ENCODE measurements at places on chromosomes 13 and 19. TPM values are rescaled to one million over a fixed set of nuclear protein-coding genes. Genes with fewer than 3 reads are reported as not detected.

GRCh38 chr19:1019980-1020867 is 699 bp downstream of the TMEM259 start:
- DNase-seq, result no peak

DNA sequence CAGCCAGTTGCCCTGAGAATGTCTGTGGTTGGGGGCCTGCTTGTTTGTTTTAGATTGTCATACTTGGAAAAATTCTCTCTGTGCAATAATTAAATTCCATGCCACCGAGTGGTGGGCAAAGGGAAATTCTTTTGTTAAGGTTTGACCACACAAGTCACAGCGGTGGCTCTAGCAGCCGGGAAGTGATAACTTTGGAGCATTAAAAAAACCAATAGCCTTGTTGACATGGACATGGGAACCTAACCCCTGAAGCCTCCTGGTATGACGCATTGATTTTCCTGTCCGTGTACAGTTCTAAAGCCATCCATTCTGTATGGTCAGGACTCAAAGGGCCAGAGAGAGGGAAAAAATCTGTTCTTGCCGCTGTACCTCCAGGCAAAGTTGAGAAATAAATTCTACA is 384.9 kb upstream of the ZNF507 start:
- DNase-seq, result no peak

- no peak for DNase-seq
Measured at GRCh38 chr13:53012707-53013106, 15.9 kb upstream of the OLFM4 start.

The GAS6 gene
- total RNA-seq, result 127 TPM

DNA sequence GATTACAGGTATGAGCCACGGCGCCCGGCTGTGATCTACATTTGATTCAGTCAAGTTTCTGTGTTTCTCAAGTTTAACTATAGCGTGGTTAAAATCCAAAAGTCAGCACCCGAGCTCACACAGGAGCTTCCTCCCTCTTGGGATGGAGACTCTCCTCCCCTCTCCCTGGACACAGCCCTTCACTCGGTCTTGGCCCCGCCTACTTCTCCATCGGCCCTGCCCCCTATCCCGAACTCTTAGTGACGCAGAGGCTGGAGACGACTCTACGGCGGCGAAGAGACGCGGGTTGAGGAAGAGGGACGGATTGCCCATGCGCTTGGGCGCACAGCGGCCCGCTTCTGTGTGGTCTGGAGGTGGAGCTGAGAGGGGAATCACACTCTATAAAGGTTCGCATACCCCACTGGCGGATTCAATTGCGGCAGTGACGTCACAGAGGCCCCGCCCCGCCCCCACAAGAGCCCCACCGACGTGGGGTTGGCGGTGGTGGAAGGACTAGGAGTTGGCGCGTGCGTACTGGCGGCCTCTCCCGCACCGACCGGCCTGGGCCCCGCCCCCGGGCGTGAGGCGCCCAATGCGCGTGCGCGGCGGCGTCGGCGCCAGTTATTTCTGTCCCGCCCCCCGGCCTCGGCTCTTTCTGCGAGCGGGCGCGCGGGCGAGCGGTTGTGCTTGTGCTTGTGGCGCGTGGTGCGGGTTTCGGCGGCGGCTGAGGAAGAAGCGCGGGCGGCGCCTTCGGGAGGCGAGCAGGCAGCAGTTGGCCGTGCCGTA is at the start of gene TRIM28:
TSS of gene TRIM28 (plus strand) at position 239 of the 765 bp plus-strand sequence. CDS start 694 bp downstream, outside the sequence.
- DNase-seq, result peak; percentile 93

DNA sequence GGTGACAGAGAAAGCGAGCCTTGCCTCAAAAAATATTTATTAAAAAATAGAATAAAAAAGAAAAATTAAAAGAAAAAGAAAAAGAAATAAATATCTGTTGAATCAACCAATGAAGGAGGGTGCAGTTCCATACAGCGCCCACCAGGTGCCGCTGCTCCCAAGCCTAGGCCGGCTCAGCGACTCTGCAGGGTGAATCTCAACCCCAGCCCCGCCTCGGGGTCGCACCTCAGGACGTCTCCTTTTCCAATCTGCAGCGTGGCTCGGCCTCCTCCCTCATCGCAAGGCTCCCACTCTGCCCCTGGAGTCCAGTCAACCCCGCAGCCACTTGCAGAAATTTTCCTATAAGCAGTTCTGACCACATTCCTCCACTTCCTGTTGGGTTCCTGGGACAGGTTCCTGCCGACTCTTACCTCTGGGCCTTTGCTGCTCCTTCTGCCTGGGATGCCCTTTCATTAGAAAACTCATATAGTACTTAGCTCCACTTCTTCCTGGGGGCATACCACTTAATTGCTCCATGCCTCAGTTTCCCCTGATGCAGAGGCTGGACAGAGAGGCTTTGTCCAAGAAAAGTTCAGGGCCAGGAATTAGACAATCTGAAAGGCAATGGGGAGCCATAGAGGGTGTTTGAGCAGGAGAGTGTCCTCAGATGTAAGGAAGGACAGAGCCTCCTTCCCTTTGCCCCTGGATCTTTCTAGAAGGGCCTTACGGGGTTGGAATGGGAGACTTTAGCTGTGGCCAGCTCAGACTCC is 24.3 kb downstream of the NFILZ start:
- DNase-seq, result no peak

DNA sequence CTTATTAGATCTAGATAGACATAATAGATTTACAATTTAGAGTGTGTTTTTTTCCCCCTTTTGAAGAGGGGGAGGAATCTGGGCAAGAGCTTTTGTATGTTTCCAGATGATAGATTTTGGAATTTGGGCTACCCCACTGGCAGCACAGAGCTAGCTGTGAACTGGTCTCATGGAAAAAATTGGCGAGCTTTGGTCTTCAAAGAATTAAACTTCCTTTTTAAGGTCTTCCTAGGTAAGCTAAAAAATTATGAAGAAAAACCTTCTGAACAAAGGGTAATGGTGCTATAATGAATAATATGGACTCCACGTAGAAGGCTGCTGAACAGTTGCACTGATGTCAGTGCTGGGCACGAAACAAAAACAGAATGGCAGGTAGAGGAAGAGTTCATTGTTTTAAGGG is 109.3 kb downstream of the ZIC5 start:
- no peak for DNase-seq

The MIR17HG gene
- total RNA-seq, result 9.4 TPM

GRCh38 chr13:40453351-40454021 is 213.0 kb downstream of the FOXO1 start:
- DNase-seq, result no peak

The ZNF471 gene
- 1.8 TPM for total RNA-seq

GRCh38 chr19:14119644-14120496 is 2.3 kb upstream of the PRKACA start:
- no peak for DNase-seq

- DNase-seq, result no peak
Measured at GRCh38 chr13:45851171-45851921, at the start of gene SIAH3. Gene SIAH3, minus strand, starts transcription at chr13:45851753. Its CDS starts 124 bp downstream, at chr13:45851629.

DNA sequence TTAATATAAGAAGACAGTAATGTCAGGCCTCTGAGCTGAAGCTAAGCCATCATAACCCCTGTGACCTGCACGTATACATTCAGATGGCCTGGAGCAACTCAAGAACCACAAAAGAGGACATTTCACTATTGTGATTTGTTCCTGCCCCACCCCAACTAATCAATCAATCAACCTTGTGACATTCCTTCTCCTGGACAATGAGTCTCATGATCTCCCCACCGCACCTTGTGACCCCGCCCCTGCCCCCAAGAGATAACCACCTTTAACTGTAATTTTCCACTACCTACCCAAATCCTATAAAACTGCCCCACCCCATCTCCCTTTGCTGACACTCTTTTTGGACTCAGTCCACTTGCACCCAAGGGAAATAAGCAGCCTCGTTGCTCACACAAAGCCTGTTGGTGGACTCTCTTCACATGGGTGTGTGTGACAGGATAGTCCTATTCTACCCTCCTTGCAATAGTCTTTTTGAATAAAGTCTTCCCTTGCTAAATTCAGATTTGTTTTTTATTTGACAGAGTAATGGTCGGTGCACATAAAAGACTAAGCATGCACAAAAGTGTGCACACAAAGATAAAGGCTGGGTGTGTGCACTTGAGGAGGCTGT is 14.0 kb downstream of the CD70 start:
- DNase-seq, result no peak

GRCh38 chr19:45789035-45789786 is 3.4 kb downstream of the DMWD start:
- no peak for DNase-seq

- DNase-seq, result no peak
Measured at GRCh38 chr13:105665284-105665683, 870.2 kb downstream of the EFNB2 start.

GRCh38 chr13:99305158-99305557 is 2.0 kb downstream of the GPR183 start:
- no peak for DNase-seq

- DNase-seq, result no peak
Measured at GRCh38 chr19:4686700-4687099, 16.6 kb upstream of the MYDGF start.

- DNase-seq, result peak; percentile 64
Measured at GRCh38 chr19:36141039-36141927, 1.4 kb downstream of the CAPNS1 start.

DNA sequence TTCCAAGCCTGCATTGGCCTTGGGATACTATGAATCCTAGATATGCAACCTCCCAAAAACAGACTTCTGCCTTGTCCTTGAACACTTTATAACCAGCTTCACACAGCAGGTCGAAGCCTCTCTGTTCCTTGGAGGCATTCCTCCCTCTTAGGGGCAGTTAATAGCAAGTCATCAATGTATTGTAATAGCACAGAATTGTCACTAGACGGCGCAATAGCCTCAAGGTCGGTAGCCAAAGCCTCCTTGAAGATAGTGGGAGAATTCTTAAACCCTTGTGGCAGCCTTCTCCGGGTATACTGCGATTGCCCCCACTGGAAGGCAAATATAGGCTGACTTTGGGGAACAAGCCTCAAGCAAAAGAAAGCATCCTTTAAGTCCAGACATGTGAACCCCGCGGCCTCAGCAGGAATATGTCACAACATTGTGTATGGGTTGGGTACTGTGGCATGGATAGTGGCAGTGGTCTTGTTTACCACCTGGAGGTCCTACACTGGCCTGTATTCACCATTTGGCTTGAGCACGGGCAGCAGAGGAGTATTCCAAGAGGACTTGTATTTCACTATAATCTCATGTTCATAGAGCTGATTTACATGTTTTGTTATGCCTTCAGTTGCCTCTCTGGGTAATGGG is 61.1 kb downstream of the ZNF431 start:
- DNase-seq, result peak; percentile 10

The COLGALT1 gene
- 107 TPM for total RNA-seq

DNA sequence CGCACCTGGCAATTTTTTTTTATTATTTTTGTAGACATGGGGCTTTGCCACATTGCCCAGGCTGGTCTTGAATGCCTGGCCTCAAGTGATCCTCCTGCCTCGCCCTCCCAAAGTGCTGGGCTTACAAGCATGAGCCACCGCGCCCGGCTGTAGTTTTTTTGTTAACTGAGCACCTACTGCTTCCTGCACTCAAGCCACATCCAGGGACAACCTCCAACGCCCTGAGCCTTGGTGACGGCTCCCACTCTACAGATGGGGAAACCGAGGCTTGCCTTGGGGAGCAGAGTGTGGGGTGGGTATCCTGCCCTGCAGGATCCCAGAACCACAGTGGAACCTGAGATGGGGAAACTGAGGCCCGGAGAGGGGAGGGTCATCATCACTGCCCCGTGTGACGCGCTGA is 3.0 kb downstream of the ELANE start:
- no peak for DNase-seq

DNA sequence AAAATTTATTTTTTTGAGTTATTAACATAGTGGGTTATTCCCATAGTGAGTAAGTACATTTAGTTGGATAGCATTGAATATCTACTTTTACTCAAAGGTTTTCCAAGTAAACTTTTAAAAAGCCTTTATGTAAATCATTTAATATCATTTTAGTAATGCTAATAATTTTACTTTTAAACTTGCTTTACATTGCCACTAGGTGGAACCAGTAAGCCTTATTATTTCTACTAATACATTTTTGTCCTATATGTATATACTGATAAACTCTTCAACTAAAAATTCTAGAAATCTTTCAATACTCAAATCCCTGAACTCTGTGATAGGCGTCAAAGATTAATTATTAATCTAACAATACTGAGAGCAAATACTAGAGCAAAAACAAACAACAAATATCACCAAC is 1709.2 kb upstream of the PCDH20 start:
- no peak for DNase-seq

The POU2F2 gene
- 0.49 TPM for total RNA-seq

GRCh38 chr13:98664924-98665637 is 87.4 kb downstream of the SLC15A1 start:
- no peak for DNase-seq
